A549 treated with RU486 at 1 μM for 4 hours (cell line): ENCODE measurements at places on chromosomes 2 and 18. TPM values are rescaled to one million over a fixed set of nuclear protein-coding genes. Genes with fewer than 3 reads are reported as not detected.

The UGT1A5 gene
- total RNA-seq = not detected in 5 replicates

The ELOA2 gene
- not detected in 5 replicates for total RNA-seq

The SPDYA gene
- 0.14 to 0.25 TPM in 2 of 5 replicates, not detected in the others for total RNA-seq

The PPP4R3B gene
- 18.2 to 36.7 TPM (median 32.3 TPM) in 5 replicates for total RNA-seq

The C2orf80 gene
- total RNA-seq = not detected in 5 replicates

The ASAP2 gene
- 24.6 to 41.0 TPM (median 37.0 TPM) in 5 replicates for total RNA-seq

The GALNT5 gene
- 2.1 to 2.8 TPM (median 2.5 TPM) in 5 replicates for total RNA-seq

The COLEC12 gene
- 0.02 to 0.05 TPM (median 0.05 TPM) in 3 of 5 replicates, not detected in the others for total RNA-seq

The PRLH gene
- not detected in 5 replicates for total RNA-seq

The RAPH1 gene
- total RNA-seq = 5.6 to 6.8 TPM (median 6.4 TPM) in 5 replicates

The SLC11A1 gene
- 0.16 to 0.27 TPM (median 0.21 TPM) in 5 replicates for total RNA-seq

The MPP4 gene
- total RNA-seq = 0.23 TPM in 1 of 5 replicates, not detected in the others

The MROH2A gene
- total RNA-seq = 0.18 to 0.31 TPM (median 0.24 TPM) in 4 of 5 replicates, not detected in the other

The CHRNA1 gene
- total RNA-seq = not detected in 5 replicates

The CAPN14 gene
- total RNA-seq = 0.03 to 0.07 TPM (median 0.05 TPM) in 3 of 5 replicates, not detected in the others

The HOXD12 gene
- not detected in 5 replicates for total RNA-seq
